ENCODE measurements at places on chromosomes 11 and 22. TPM values are rescaled to one million over a fixed set of nuclear protein-coding genes. Genes with fewer than 3 reads are reported as not detected.

DNA sequence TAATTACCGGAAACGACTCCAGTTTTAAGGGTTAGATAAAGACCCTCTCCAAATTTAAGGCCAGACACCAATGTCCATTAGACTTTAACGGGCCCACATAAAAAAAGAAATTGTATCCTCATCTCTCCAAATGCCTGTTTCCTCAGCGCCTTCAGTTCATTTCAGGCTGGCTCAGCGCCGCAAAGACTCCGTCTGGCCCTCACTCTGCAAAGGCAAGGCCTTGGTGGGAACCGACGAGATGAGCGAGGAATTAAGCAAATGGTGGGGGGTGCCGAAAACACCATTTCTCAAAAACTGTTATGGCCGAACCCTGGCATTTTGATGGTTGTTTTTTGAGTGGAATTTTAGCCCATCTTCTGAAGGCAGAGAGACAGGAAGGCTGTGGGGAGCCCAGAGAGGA is 15.7 kb downstream of the MN1 start:
- H3K36me3 ChIP-seq: no peaks in the 10 kb centered on the region
- DNase-seq: no peak
- H3K4me3 ChIP-seq: no peak overlapping the region
- H3K27ac ChIP-seq: no peak overlapping the region

IL18BP gene
- total RNA-seq: 10.3 TPM

- DNase-seq: peak; percentile 69
- peak within 1 kb of the TSS; percentile 49 for H3K4me3 ChIP-seq
- H3K27ac ChIP-seq: no peak within 1 kb of the TSS
- peaks cover 64% of the 10 kb centered on the region for H3K27me3 ChIP-seq
- H3K4me1 ChIP-seq: peaks cover 22% of the 10 kb centered on the region
Observed at GRCh38 chr22:50269970-50270665, at the start of gene MAPK11. TSS of gene MAPK11 (minus strand) at chr22:50270380. CDS start at chr22:50270292, 88 bp downstream.

DNA sequence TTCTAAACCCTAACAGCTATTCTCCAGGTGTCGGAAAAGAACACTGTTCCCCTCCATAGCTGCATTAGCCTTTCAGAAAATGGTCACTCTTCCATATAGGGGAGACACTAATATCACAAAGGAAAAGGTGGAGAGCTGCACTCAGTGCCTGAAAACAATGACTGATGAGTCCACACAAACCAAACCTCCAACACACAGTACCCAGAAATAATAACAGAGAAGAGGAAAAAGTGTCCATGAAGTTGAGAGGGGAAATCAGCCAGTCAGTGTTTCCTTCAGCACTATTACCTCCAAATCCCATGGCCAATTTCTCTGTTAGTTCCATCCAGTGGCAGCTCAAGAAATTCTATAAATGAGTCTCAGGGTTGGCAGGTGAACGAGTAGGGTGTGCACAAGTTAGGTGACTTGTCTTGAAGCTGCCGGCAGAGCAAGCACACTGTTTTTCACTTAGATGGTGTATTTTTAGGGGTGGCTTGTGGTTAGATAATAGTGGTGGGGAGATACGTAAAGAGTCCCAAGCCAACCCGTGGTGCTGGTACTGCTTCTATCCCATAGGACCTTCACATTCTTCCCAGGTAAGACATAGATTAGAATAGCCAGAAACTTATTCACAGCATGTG is 84.5 kb upstream of the CHRM4 start:
- no peaks in the 10 kb centered on the region for H3K27me3 ChIP-seq
- H3K4me3 ChIP-seq: no peak overlapping the region
- peaks cover 3% of the 10 kb centered on the region for H3K4me1 ChIP-seq
- no peak for DNase-seq
- no peak overlapping the region for H3K27ac ChIP-seq

- no peak overlapping the region for H3K27ac ChIP-seq
- no peak overlapping the region for H3K4me3 ChIP-seq
- peaks cover 5% of the 10 kb centered on the region for H3K4me1 ChIP-seq
- H3K27me3 ChIP-seq: no peaks in the 10 kb centered on the region
Observed at GRCh38 chr11:17452668-17453067, 24.0 kb downstream of the ABCC8 start.

- no peaks in the 10 kb centered on the region for H3K27me3 ChIP-seq
- H3K27ac ChIP-seq: no peak overlapping the region
- H3K4me3 ChIP-seq: no peak overlapping the region
- no peaks in the 10 kb centered on the region for H3K4me1 ChIP-seq
- no peaks in the 10 kb centered on the region for H3K36me3 ChIP-seq
Observed at GRCh38 chr11:63663809-63664208, 7.4 kb downstream of the ATL3 start.

GRCh38 chr11:127074151-127074761 is 73.7 kb upstream of the KIRREL3 start:
- no peak overlapping the region for H3K4me3 ChIP-seq
- H3K4me1 ChIP-seq: no peaks in the 10 kb centered on the region
- H3K27me3 ChIP-seq: no peaks in the 10 kb centered on the region
- no peaks in the 10 kb centered on the region for H3K36me3 ChIP-seq

GRCh38 chr22:23180893-23181720 is 798 bp downstream of the BCR start:
- peak; percentile 27 for DNase-seq
- H3K4me3 ChIP-seq: peak overlapping the region; percentile 64
- no peak overlapping the region for H3K27ac ChIP-seq
- H3K27me3 ChIP-seq: peaks cover 14% of the 10 kb centered on the region

- no peaks in the 10 kb centered on the region for H3K36me3 ChIP-seq
- DNase-seq: no peak
- H3K27me3 ChIP-seq: no peaks in the 10 kb centered on the region
- no peaks in the 10 kb centered on the region for H3K4me1 ChIP-seq
- no peak overlapping the region for H3K27ac ChIP-seq
Observed at GRCh38 chr11:7080900-7081299, 7.9 kb upstream of the RBMXL2 start.

OR10A4 gene
- not detected for total RNA-seq

NCF4 gene
- total RNA-seq: not detected

DNA sequence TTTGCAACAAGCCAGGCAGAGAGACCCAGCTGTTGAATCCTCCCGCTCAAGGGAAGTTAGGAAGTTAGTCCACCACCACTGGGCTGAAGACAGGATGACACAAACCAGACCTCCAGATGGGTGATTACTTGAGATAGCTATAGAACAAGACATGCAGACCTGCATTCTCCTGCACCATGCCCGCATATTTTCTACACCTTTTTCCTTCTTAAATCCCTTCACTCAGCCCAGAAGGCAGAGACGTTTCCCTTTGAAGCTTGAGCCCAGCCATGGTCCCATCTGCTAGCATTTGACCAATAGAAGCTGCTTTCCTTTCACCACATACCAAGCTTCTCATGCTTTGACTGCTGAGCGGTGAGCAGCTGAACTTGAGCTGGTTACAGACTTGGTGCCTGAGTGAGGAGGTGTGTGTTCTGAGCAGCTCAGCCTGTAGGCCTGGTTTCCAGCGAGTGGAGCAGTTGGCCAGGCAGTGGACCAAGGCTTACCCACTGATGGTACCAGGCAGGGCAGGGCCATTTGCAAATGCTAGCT is 29.2 kb upstream of the CBX6 start:
- H3K36me3 ChIP-seq: no peaks in the 10 kb centered on the region
- H3K4me3 ChIP-seq: no peak overlapping the region
- no peaks in the 10 kb centered on the region for H3K4me1 ChIP-seq
- no peak for DNase-seq

DNA sequence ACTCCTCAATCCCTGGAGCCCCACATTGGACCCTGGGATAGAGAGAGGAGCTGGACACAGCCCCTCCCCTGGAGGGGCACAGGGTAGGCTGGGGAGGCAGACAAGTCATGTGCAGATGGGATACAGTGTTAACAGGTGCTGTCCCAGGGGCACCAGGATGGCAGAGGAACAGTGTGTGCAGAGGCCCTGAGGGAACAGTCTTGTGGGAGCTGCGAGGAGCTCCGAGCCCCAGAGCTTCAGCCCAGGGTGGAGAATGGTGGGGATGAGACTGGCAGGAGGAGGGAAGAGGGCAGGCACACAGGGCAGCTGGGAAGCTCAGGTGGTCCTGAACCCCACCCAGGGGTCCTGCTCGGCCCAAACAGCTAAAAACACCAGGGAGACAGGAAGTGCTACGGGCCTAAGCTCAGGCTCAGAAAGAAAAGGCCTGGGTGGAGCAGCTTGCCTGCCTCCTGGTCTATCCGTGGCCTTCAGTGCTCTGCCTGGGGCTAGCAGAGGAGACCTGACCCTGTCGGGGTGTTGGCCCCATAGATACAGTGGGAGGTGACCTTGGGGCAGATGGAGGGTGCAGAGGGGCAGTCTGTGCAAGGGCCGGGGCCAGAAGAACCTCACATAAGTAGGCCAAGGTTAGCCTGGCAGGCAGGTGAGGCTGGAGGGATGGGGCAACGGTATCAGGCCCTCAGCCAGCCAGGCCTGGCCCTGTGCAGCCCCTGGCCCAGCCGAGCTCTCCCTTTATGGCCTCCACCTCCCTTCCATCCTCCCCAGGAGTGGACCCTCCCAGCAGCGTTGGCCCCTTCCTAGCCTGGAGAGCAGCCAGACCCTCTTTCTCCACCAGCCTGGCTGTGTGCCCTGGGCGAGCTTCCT is 15.4 kb downstream of the CAPN5 start:
- DNase-seq: no peak
- H3K27me3 ChIP-seq: no peaks in the 10 kb centered on the region
- no peak overlapping the region for H3K27ac ChIP-seq
- H3K36me3 ChIP-seq: no peaks in the 10 kb centered on the region
- no peak overlapping the region for H3K4me3 ChIP-seq
- no peaks in the 10 kb centered on the region for H3K4me1 ChIP-seq

C1QTNF4 gene
- total RNA-seq: 0.39 TPM

RAB3IL1 gene
- total RNA-seq: 1.4 TPM

GRCh38 chr11:79942090-79942489 is 501.3 kb upstream of the TENM4 start:
- DNase-seq: no peak
- no peak overlapping the region for H3K4me3 ChIP-seq
- H3K4me1 ChIP-seq: no peaks in the 10 kb centered on the region

DNA sequence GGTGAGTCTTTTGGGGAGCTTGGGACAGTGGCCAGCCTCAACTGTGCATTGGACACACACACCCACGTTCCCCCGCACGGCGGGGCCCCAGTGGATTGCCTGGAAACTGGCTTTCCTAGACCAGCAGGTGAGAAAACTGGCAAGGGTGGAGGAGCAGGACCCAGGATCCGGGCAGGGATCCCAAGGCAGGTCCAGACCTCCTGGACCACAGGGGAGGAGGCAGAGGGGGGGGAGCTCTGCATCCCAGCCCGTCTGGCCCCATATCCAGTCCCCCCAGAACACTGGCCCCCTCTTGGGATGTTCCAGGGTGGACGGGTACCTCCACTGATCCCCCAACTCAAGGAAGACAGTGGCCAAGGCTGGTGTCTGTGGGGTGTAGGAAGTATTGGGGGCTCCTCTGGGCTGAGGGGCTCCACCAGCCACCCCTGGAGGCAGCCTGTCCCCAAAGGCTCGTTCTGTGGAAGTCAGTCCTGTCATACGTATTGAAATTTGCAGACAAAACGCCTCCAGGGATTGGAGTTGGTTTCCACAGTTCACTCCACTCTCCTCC is 89.3 kb upstream of the LINC01488 start:
- no peak overlapping the region for H3K4me3 ChIP-seq
- no peak overlapping the region for H3K27ac ChIP-seq
- H3K36me3 ChIP-seq: no peaks in the 10 kb centered on the region
- no peaks in the 10 kb centered on the region for H3K27me3 ChIP-seq

Data from neural progenitor cell (in vitro differentiated cells).